ENCODE measurements at places on chromosomes 7 and 10.

DNA sequence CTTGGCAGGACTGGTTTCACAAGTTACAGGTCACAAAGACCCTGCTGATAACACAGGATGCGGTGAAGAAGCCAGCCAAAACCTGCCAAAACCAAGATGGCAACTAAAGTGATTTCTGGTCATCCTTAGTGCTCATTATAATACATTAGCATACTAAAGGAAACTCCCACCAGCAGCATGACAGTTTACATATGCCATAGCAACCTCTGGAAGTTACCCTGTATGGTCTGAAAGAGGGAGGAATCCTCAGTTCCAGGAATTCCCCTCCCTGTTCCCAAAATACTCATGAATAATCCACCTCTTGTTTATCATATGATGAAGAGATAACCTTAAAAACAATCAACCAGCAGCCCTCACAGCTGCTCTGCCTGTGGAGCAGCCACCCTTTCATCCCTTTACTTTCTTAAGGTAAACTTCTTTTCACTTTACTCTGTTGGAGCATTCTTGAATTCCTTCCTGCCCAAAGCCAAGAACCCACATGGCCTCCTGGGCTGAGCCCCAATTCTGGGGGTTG is 21.9 kb downstream of the DPY19L1 start:
- no peak for DNase-seq

- DNase-seq = no peak
These were observed 62.7 kb downstream of the VTI1A start for GRCh38 chr10:112509558-112510291.

- no peak for DNase-seq
These were observed 6.0 kb upstream of the SHH start for GRCh38 chr7:155818154-155818819.

DNA sequence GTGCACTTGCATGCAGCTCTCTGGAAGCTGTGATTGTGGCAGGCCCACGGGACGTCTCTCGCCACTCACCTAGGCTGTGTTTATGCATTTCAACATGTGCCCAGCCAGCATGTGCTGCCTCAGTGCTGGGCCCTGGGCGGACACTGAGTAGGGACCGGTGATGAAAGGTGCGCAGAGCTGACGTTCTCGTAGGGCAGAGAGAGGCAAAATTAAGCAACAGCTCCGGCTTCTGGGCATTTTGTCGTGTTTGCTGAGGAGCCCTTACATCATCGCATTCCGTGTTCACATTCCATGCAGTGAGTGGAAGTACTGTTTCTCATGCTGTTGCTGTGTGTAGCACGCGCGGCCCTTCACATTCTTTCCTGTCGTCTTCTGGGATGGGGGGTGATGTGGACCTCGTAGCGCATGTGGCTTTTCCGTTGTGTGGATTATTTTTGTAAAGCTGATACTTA is 50.5 kb downstream of the PRF1 start:
- peak; percentile 76 for DNase-seq

DNA sequence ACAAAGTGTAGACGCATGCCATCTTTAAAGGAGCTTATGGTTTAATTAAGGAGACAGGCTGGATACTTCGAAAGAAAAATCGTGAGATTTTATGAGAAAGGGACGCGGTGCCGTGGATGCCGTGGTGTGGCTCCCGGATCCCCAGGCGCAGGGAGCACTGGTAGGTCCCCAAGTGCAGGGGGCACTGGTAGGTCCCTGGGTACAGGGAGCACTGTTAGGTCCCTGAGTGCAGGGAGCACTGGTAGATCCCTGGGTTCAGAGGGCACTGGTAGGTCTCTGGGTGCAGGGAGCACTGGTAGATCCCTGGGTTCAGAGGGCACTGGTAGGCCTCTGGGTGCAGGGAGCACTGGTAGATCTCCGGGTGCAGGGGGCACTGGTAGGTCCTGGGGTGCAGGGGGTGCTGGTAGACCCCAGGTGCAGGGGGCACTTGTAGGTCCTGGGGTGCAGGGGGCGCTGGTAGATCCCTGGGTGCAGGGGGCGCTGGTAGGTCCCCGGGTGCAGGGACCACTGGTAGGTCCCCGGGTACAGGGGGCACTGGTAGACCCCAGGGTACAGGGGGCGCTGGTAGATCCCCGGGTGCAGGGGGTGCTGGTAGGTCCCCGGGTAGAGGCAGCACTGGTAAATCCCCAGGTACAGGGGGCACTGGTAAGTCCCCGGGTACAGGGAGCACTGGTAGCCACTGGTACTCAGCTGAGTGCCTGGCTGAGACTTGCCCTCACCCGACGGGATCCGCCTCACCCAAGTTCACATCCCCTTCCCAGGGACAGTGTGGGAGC is 14.1 kb downstream of the PRKAG2 start:
- DNase-seq = no peak

- no peak for DNase-seq
These were observed 42.8 kb downstream of the NIPSNAP2 start for GRCh38 chr7:56007167-56007652.

GRCh38 chr7:49324707-49325106 is 400.4 kb downstream of the CDC14C start:
- DNase-seq = no peak

- no peak for DNase-seq
These were observed 315.2 kb upstream of the GHITM start for GRCh38 chr10:83824099-83824498.

DNA sequence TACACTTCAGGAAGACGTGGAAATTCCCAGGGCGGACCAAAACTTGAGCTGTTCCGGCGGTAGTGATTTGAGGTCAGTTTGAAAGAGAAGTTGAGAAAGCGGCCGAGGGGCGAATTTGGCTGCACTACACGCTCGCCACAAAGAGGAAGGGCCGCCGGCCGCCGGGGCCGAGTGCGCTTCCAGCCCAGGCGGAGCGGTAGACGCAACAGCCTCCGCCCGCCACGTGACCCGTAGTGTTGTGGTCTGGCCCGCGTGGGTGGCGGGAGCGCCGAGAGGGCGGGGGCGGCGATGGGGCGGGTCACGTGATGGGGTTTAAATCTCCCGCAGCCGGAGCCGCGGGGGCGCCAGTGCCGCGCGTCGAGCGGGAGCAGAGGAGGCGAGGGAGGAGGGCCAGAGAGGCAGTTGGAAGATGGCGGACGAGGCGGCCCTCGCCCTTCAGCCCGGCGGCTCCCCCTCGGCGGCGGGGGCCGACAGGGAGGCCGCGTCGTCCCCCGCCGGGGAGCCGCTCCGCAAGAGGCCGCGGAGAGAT is at the start of gene SIRT1:
TSS of gene SIRT1 (plus strand) at position 344 of the 529 bp plus-strand sequence. CDS start at position 410, 66 bp downstream.
- DNase-seq = peak; percentile 91

- DNase-seq = no peak
These were observed 8.4 kb downstream of the NACAD start for GRCh38 chr7:45080265-45080957.

DNA sequence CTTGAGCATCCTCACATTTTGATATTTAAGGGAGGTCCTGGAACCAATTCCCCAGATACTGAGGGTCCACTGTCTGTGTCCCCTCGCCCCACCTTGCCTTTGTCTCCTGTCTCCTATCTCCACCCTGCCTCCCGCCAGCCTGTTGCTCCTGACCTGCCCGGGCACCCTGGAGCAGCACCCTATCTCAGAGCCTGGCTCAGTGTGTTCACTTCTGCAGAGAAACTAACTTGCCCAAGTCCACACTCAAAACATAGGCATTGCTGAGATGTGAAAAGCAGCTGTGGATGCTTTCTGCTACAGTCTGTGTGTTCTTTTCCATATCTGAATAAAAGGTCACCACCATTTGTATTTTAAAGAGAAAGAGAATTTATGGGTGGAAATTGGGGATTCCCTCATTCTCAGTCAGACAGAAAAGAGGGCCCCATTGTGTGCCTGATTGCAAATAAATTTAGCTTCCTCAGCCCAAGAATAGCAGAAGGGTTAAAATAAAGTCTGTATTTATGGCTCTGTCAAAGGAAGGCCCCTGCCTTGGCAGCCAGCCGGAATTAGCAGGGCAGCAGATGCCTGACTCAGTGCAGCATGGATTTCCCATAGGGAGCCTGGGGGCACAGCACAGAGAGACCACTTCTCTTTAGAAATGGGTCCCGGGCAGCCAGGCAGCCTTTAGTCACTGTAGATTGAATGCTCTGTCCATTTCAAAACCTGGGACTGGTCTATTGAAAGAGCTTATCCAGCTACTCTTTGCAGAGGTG is 161.3 kb downstream of the EGFR start:
- no peak for DNase-seq

DNA sequence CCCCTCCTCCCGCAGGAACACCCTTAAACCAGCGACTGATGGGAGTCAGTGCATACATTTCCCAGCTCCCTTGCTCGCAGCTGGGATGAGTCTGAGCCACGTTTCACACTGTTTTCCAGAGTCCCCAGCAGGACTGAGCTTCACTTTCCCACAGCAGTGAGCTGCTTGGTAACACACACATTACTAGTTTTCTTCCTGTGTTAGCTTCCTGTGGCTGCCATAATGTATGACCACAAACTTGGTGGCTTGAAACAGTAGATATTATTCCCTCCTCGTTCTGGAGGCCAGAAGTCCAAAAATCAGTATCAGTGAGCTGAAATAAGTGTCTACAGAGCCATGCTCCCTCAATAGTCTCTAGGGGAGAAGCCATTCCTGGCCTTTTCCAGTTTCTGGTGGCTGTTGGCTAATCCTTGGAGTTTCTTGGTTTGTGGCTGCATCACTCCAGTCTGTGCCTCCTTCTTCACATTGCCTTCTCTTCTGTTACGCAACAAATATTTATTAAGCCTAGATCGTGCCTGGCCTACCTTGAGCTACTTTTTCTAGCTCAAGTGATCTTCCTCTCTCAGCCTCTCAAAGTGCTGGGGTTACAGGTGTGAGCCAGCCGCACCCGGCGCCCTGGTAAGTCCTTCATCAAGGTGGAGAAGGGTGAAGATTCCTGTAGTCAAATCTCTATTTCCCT is 26.2 kb upstream of the CARD11 start:
- DNase-seq = no peak

DNA sequence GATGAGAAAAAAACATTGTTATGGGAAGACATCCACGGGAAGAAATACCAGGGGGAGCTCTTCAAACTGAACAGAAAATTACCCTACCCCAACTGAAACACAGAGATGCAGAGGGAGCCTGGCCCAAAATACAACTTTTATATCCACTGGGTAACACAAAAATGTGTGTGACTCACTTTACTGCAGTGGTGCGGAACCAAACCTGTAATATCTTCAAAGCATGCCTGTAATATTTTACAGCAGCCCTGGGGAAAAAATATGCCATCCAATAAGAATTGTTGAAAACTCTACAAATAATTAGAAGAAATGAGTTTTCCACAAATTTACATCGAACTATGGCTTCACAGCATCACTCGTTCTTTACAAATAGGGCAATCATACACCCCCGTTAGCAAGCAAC is 49.8 kb upstream of the SRRM3 start:
- DNase-seq = no peak

DNA sequence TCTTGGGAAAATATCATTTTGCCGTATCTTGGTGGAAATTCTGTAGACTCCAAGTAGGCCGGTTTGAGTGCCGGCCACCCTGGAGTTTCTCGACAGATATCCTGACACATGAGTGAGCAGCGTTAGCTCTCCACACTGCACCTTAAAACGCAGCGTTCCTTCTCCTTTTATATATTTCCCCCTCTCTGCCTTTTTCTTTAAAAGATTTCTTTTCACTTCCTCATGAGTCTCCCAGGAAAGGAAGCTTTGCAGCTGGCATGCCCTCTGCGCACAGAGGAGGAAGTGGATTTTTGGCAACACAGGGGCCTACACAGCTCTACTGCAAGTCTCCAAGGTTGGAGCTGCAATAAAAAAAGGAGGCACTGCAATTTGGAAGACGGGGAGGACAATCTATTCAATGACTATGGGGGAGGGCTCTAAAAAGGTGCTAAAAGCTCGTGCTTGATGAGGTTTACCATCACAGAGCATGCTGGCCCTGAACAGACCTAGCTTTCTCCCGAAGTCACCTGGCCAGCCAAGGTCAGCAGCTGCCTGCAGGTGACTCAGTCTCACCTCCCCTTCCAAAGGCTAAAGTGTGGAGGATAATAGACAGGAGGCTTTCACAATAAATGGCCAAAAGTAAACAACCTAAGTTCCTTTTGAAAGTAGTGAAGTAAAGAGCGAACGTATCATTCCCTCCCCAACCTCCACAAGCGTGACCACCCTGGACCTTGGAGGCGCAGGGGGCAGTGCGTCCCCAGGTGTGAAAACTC is 252.8 kb downstream of the ZMYND11 start:
- no peak for DNase-seq

GRCh38 chr10:118271671-118272070 is 70.5 kb downstream of the FAM204A start:
- no peak for DNase-seq

GRCh38 chr7:24978843-24979469 is 1.0 kb downstream of the OSBPL3 start:
- DNase-seq = no peak

GRCh38 chr10:43265799-43266721 is 805 bp downstream of the RASGEF1A start:
- DNase-seq = no peak

DNA sequence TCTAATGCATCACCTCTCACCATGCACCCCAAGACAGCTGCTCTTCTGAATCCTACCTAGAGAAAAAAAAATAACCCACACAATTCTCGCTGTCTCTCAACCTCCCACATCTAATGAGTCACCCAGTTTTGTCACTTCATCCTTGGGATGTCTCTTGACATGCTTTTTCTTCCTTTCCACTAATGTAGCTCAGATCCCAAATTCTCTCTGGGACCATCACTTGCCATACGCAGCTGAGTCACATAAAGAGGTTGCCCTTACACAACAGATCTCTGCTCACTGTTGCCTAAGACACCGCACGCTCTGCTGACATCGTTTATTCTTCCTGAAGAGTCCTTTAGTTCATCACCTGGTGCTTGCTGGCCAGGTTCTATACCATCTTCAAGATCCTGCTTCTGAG is 606.0 kb upstream of the GALNT17 start:
- DNase-seq = no peak

- no peak for DNase-seq
These were observed 183.2 kb downstream of the AUTS2 start for GRCh38 chr7:69781412-69781846.

GRCh38 chr7:48067475-48067874 is 21.6 kb upstream of the UPP1 start:
- DNase-seq = no peak

GRCh38 chr7:73920406-73921134 is 59.6 kb downstream of the TMEM270 start:
- DNase-seq = no peak
